SW480 (cell line): ENCODE measurements at places on chromosomes 6 and 20.

GRCh38 chr20:38728911-38729642, 4.8 kb downstream of the SLC32A1 start:
- no peak for DNase-seq

- no peak for DNase-seq
Observed at GRCh38 chr6:151205721-151206600, 33.8 kb upstream of the AKAP12 start.

- DNase-seq: peak; percentile 43
Observed at GRCh38 chr6:7543789-7544424, 2.4 kb downstream of the DSP start.

- DNase-seq: no peak
Observed at GRCh38 chr6:97029552-97029951, 105.0 kb downstream of the KLHL32 start.

DNA sequence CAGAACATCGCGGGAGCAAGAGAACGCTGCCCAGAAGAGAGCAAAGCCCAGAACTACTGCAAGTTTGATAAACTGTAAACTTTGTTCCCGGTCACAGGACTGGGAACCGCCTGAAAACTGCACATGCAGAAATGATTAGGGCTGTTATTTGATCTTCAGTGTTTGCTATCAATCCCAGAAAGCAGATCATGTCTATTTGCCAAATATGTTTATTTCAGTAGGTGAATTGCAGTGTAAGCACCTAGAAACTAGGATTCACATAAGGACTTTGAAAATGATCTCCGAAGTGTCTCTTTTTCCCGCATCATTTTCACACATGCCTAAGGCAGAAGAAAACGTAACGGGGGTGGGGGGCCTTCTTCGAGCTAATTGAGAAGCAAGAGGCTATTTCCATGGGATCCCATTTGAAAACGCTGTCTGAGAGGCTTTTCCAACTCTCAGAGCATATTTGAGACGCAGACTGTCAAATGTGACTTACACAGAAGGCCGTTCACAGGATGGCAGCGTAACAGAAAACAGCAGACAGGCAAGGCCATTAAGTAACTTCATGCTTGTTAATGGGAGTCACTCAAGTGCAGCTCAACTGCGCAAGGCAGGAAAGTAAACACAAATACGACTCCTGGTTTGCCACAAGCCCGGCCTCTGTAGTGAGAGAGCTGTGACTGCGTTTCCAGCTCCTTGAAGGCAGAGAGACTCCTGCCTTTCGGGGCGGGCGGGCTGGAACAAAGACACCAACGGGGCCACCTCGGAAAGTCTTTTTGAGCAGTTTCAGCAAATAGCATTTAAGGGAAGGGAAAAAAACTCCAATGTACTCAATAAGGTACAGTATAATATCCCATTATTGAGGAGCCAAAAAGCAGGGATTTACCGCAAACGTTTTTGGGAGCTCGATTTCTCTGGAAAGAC, 144.7 kb upstream of the ZNF217 start:
- DNase-seq: peak; percentile 90

- no peak for DNase-seq
Observed at GRCh38 chr6:126531286-126531685, 191.4 kb downstream of the CENPW start.

DNA sequence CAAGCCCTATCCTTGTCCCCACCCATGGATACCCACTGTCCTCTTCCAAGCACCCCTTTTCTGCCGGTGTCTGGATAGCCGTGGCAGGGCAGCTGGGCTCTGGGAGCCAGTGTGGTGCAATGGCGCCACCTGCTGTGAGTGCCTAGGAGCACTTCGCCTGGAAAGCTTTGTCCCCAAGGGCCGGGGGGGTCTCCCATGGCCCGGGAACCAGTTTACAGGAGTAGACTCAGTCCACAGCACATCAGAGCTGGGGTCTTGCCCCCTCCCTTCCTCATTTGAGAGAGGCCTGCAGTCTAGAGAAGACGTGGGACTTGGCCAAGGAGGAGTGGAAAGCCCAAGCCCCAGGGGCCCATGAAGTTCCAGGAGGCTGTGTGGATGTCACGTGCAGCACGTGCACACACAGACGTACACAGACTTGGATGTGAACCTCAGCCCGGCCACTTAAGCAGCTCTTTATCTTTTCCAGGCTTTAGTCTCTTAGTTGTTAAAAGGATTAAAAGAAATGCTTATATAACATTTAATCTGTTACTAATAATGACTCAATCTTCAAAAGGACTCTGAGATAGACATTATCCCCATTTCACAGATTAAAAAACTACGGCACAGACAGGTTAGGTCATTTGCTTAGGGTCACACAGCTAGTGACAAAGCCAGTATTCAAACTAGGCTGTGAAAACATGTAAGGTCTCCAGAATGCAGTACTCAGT, 40.9 kb upstream of the CDH22 start:
- DNase-seq: peak; percentile 27

- no peak for DNase-seq
Observed at GRCh38 chr6:34213772-34214171, 22.9 kb upstream of the HMGA1 start.

DNA sequence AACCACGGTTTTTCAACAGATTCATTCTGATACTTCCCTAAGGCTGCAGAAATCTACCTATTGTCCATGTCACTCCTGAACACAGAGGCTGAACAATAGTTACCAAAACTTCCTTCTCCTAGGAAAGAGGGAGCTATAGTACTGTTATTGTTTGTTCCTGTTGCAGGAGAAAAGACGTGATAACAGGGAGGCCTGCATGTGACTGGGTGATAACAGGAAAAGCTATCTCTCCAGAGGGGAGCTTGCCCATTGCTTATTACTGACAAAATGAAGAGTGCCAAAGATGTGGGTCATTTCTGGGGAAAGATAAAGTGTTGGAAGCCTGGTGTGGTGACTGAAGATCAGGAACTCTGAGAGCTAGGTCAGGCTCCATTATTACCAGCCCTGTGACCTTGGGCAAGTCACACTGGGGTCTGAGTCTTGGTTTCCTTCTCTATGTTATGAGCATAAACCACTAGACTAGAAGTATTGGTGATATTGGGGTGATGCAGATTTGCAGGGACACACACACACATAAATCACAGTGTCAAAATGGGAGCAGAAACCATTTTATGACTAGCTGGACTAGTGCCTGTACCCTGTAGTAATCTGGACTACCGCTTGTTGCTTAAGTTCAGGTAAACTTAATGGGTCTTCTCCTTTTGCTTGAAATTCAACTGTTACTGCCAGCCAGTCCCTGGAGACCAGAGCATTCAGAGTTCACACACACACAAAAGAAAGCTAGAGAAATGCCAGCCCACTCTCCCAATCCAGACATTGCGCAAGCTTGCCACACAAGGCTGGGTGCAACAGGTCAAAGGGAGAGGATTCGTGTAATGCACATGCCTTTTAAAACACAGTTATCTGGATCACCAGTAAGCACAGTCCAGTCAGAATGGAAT, 136.0 kb upstream of the CNR1 start:
- no peak for DNase-seq

GRCh38 chr20:16476032-16476431, 97.2 kb downstream of the KIF16B start:
- DNase-seq: peak; percentile 62

GRCh38 chr6:166997768-166998255, 1.4 kb upstream of the CEP43 start:
- peak; percentile 82 for DNase-seq

DNA sequence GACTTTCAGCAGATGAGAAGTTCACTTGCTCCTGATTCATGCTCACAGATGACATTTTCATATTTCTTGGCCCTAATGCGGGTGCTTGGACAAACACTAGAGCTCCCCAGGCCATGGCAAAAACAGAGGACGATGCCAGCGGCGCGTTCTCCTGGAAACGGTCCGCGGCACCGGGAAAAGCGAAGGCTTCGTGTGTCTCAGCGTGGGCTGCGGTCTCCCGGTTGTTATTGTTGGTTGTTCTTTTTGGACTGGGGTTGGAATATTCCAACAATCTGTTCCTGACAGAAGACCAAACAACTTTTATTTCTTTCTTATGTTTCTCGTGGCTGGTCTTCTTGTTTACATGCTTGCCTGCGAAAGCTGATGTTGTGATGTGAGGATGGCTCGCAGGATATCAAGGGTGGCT, 46.8 kb upstream of the NEDD9 start:
- DNase-seq: no peak

DNA sequence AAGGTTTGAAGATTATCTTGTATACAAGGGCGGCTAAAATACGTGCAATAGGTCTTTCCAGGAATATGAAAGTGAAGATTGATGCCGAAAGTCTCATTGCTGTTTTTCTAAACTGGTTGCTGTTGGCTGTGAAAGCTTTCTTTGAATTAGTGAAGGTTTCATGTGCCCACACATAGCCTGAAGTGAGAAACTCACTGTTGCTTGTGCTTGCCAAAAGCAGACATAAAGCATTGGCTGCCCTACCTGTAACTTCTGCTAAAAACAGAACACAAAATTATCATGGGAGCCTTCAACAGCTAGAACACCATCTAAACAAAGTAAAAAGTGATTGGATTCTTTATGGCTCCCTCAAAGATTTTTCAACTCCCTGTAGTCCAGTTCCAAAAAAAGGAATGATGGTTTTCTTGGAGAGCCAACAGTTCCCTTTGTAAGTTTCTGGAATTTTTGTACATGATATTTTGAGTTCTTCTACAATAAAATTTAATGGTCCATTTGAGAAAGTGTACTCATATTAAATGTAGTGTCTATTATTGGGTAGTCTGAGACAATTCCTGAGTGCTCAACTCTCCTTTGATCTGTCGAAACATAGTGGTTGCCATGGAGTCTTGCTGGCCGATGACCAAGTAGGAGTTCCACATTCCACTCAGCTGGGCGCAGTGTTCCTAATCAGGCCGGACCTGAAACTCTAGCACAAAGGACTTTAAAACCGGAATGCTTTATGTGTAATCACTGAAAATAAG, 68.5 kb downstream of the PLEKHG1 start:
- DNase-seq: peak; percentile 82

DNA sequence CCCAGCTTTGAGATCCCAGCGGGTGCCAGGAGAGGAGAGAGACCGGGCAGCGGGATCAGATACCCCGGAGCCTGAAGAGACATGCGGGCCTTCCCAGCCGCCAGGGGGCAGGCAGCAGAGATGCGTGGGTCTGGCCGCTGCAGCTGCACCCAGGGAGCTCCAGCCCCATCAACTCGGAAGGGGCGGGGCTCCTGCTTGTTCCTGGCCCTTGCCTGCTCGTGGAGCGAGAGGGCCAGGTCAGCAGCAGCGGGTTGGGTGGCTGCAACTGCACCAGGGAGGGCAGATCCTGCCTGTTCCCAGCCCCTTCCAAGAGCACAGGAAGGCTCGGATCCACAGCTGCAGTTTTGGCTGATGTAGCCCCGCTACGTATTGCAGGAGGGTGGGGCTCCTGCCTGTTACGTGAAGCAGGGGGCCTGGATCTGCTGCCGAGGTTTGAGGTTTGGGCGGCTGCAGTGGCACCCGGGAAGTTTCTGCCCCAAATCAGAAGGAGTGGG, 532.8 kb downstream of the RFPL4B start:
- DNase-seq: peak; percentile 81

- DNase-seq: no peak
Observed at GRCh38 chr6:11684901-11685480, 93.6 kb downstream of the ADTRP start.

DNA sequence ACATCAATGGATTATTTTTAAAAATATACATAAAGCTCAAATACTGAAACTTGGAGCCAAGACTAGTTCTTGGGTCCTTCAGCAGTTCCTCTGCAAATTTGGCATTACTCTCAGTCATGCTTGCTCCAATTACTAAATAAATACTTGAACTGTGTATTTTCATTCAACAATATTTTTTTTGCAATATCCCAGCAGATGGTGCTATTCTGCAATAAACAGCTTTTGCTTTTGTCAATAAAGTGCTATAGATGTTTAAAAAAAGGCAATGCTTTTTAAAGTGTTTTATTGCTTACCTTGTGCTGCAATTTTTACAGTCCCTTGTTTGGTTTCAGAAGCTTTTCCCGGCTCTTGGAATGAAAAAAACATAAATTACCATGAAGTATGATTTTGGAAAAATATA, 243.4 kb downstream of the TRDN start:
- peak; percentile 11 for DNase-seq

DNA sequence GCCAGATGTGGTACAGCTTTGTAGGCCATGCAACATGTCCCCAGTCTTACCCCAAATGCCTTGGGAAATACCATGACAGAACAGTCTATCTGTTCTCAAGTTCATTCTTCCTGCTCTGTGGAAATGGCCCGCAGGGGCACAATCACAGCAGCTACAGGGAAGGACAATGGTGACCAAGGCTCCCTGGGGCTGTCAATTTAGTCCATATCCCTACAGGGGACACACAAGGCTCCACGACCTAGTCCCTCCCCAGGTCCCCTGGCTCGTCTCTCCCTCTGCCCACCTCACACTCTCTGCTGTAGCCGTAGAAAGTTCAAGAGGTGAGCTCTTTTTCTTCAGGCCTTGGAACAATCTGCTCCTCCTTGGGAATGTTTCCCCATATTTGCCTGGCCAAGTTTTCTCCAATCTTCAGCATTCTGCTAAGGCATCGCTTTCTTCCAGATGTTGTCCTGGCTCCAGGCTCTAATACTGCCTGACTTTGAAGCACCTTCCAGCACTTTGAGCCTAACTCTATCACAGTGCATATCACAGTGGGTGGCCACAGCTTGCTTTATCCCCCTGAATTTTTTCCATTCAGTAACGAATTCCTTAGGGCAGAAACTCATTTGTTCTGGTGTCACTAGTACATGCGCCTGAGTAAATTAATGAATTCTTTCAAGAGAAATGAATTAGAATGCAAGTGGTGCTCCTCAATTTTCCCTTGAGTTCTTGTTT, 92.6 kb downstream of the MAP3K7 start:
- DNase-seq: no peak

- no peak for DNase-seq
Observed at GRCh38 chr6:40042232-40042631, 108.0 kb upstream of the MOCS1 start.

DNA sequence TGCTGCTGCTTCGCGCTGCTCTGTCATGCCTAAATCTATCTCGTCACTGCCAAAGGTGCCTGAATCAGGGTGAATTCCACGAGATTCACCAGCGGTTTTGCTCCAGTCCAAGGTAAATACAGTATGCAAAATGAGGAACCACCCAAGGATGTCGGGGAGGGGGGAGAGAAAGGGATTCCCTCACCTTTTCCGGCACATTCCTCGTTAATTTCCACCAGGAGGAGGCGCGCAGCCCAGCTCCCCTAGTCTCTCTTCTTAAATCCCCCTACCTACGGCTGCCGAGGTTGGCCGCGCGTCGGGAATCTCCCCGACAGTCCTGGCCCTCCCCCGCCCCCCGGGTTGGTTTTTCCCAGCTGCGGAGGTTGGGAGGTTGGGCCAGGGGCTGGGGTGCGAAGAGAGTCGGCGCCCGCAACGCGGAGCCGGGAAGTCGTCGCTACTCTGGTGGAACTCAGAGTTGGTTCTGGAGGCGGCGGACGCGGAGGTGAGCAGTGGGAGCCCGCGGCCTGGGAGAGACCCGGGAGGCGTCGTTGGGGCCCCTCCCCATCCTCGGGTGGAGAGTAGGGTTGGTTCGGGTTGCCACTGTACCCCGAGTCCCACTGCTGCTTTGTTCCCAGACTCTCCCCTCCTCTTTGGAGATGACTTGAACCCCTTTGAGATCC, at the start of gene TPBG:
Gene TPBG (plus strand): TSS at position 390 of the 659 bp plus-strand sequence. CDS start 1,145 bp downstream, outside the sequence.
- DNase-seq: peak; percentile 64

- DNase-seq: no peak
Observed at GRCh38 chr20:10679269-10679668, 5.5 kb upstream of the JAG1 start.
